ENCODE measurements at places on chromosomes 13 and 19.

DNA sequence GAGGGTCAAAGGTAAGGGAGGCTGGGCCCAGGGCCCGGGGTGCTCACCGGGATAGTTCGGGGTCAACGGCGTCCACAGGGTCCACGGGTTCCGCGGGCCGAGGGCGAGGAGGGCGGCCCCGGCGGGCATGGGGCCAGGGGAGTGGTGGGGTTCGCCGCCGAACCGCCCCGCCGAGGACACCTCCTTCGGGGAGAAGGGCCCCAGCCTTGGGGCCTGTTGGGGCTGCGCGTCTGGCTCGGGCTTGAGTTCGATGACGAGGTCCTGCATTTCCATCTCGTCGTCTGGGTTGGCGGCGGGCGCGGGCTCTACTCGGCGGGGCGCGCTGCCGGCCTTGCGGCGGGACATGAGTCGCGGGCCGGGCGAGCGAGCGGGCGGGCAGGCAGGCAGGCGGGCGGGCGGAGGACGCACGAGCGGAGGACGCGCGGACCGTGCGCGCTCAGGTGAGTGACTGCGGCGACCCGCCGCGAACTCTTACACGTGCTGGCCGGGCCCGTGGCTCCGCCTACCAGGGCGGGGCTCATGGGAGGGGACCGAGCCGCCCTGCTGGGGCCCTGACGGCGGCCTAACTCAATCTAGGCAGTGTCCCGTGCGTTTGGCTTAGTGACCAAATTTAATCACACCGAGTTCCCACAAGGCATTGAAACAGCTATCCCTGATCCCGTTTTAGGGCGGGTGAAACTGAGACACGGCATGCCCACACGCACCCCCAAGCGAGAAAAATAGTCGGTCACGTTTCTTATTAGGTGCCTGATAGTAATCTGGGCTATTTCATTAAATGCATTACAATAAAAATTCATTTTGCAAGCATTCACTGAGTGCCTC is at the start of gene ZNF296:
TSS of gene ZNF296 (minus strand) at position 450 of the 822 bp plus-strand sequence. CDS start at position 345, 105 bp downstream.
- no peak for DNase-seq

- DNase-seq, result no peak
These were observed 567 bp downstream of the EFNB2 start for GRCh38 chr13:106534639-106535551.

- no peak for DNase-seq
These were observed 714 bp downstream of the HSH2D start for GRCh38 chr19:16144216-16144581.

DNA sequence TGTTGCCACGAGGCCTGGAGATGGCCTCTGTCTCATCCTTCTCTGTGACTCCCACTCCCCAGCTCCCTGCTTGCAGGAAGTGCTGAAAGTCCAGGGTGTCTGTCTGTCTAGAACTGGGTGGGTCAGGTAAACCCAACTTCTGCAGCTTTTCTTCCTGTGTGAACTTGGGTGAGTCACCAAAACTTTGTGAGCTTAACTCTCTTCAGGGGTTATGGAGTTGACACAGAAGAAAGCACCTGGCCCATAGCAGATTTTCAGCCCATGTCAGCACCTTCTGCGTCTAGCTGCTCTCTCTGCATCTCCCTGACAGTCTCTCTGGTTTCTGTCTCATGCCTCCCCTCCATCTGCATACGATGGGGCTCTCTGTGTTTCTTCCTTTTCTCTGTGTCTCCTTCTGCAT is 4.2 kb upstream of the CACNG7 start:
- no peak for DNase-seq

DNA sequence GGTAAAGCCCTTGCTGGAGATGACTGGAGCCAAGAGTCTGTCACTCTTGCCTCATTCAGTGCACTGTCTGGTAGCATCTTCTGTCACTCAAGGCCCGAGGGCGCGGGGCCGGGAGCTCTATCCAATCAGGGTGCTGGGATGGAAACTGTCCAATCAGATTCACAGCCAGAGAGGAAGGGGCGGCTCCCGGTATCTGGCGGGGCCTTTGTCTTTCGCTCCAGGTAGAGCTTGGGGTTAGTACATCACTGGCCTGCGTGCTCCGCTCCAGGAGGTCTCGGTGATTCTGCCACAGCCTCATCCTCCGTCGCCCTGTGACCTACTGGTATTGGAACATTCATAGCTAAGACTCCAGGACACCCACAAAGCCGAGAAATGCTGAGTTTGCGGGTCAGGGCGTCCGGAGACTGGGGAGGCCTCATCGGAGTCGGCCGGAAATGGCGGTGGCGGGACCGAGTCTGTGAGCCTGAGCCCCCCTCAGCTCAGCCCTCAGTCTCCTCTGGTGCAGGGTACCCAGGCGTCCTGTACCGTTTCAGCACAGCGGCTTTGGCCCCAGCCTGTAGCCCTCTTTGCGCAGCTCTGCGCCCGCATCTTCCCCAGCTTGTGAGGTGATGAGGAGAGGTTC is 20.6 kb upstream of the ZNF430 start:
- DNase-seq, result peak; percentile 93

DNA sequence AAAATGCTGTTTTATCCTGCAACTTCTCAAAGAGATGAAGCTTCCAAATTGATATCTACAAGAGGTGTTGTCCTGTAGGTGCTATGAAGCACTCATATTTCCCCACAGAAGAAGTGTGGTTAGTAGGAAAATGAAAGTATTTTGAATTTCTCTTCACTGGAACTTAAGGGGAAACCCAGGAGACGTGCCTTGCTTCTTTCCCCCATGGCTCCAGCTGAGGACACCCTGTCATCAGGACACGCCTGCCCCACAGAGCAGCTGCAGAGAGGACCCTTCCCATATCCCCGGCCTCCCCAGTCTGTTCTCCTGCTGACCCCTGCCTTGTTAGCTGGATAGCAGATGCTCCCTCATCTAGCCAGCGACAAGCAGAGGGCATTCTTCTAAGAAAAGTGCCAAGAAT is 371.3 kb downstream of the COG6 start:
- no peak for DNase-seq

GRCh38 chr19:43784241-43784980 is 3.6 kb upstream of the KCNN4 start:
- no peak for DNase-seq

GRCh38 chr13:107202371-107203023 is 634.6 kb upstream of the ARGLU1 start:
- DNase-seq, result no peak

GRCh38 chr19:15468675-15469512 is 4.5 kb upstream of the RASAL3 start:
- no peak for DNase-seq

GRCh38 chr19:44800461-44800860 is 8.4 kb upstream of the BCAM start:
- peak; percentile 63 for DNase-seq

GRCh38 chr19:21047716-21048115 is 27.3 kb downstream of the ZNF430 start:
- DNase-seq, result no peak

DNA sequence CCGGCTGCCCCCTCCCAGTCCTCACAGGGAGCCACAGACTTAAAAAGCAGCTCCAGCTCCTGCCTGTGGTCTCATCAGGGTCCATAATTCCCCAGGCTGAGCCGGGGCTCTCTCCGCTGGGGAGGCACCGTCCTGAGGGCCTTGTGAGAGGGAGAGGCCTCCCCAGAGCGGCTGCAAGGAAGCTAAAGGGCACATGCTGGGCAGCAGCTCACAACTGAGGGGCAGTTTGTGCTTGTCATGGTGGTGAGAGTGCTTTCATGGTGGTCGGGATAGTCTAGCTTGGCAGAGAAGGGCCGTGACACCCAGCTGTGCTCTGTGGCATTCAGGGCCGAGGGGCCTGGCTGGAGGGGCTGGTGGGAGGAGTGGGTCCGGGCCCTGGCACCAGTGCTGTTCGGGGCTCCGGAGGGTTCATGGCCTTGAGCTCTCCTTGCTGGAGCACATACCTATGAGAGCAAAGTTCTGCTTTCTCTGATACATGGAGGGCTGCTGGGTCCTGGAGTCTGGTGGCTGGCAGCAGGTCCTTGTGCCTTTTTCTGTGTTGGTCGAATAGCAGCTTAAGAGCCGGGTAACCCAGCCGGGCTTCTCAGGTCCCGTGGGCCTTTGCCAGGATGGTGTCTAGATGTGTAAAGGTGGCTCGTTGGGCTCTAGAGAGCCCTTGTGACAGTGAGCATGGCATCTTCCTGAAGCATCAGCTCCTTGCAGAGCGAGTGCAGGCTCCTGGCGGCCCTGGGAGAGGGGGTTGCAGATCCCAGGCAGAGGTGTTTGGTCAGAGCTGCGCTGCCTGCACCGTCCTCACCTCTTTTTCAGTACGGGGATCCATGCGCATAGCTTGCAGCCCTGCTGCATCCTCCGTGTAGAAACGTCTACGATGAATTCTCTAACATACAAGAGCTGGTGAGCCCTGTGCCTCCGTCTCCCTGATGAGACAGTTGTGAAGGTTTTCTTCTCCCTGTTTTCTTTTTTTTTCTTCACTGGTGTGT is 8.8 kb downstream of the UPF1 start:
- DNase-seq, result no peak

- DNase-seq, result no peak
These were observed 570.3 kb downstream of the PCDH9 start for GRCh38 chr13:66659701-66660467.

DNA sequence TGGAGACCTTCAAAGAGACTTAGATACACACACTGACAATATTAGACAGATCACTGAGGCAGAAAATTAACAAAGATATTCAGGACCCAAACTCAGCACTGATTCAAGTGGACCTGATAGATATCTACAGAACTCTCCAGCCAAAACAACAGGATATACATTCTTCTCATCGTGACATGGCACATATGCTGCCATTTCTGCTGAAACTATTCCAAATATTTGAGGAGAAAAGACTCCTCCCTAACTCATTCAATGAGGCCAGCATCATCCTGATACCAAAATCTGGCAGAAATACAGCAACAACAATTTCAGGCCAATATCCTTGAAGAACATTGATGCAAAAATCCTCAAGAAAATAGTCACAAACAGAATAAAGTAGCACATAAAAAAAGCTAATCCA is 53.3 kb downstream of the TRPC4 start:
- DNase-seq, result no peak

GRCh38 chr19:13301627-13302334 is 151.6 kb downstream of the IER2 start:
- DNase-seq, result no peak

GRCh38 chr13:28654276-28654675 is 4.7 kb upstream of the POMP start:
- DNase-seq, result no peak

DNA sequence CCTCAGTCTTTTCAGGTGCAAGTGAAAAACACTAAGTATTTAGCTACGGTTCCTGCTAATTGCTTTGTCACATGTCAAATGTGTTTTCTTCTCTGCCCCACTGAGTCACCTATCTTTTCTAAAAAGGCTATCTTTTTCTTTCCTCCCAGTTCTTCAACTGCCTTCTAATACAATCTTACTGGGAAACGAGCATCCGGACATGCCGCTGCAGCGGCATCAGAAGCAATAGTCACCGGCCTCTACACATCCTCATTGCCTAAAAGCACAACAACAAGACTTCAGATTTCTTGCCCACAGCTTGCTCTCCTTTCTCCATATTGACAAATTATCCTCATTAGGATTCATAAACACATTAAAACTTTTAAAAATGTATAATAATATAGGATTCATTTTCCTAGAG is 1.2 kb downstream of the PCDH9 start:
- no peak for DNase-seq

DNA sequence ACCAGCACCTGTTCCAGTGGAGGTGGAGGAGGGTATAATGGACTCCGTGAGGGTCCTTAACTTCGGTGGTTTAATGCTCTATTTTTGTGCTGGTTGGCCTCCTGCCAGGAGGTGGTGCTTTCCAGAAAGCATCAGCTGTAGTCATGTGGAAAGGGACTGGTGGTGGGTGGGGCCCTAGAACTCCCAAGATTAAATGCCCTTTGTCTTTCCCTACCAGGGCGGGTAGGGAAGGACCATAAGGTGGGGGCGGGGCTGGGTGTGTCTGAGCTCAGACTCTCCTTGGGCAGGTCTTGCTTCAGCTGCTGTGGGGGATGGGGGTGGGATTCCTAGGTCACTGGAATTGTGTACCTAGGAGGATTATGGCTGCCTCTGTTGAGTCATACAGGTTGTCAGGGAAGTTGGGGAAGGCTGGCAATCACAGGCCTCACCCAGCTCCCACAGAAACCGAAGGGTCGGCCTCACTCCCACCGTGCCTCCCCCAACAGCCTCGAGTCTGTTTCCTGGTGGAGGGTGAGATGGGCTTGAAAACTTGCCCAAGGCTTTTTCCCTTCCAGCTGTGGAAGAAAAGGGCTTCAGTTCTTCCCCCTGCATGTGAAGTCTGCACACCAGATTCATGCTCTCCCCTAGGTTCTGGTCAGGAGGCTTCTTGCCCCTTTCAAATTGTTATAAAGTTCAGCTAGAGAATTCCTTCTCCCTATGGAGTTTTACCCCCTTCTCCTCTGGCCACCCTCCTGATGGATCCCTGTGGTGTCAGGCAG is 60.3 kb upstream of the CLDN10 start:
- DNase-seq, result no peak

DNA sequence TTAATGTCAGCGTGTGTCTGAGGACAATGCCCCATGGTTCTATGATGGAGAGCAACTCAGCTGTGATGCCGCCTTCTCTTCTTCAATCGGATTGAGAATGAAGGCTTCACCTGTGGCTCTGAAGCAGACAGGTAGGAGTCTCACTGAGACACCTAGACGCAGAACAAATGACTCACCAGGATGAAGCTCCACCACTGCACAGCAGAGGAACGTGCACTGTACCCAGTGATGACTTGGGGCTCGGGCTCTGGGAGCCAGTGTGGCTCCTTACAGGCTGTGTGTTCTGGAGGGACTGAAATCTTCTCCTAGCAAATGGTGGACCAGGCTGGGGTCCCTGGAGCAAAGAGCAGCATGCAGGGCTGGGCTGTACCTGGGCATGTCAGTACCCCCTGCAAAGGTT is 44.0 kb downstream of the CCDC70 start:
- no peak for DNase-seq

- no peak for DNase-seq
These were observed 43.1 kb downstream of the PAN3 start for GRCh38 chr13:28181413-28181812.

DNA sequence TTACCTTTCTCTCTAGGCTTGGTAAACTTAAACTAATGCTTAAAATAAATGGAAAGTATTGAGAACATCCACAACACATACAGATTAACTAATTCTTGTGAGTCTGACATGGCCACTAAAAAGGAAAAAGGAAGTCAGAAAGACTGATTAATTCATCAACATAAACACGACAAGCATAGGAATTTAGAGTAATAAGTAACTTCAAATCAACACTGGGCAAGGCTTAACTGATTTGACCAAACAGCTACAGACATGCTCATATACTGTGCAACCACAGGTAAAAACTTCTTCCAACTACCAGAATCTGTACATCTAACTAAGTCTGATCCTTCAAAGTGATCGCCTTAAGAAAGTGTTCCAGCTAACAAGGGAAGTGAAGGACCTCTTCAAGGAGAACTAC is 20.5 kb downstream of the UGGT2 start:
- no peak for DNase-seq
